ENCODE measurements at places on chromosomes 5 and 9.

GRCh38 chr9:94135222-94135621 lies 51.0 kb downstream of the PTPDC1 start:
- no peak for DNase-seq

- no peak for DNase-seq
Measured at GRCh38 chr9:9202276-9202675, 1402.7 kb upstream of the DMAC1 start.

GRCh38 chr5:131475541-131475941 lies 159.5 kb downstream of the RAPGEF6 start:
- no peak for DNase-seq

- no peak for DNase-seq
Measured at GRCh38 chr5:37742111-37742510, 97.7 kb downstream of the GDNF start.

GRCh38 chr5:148583421-148583965 lies 70.8 kb downstream of the HTR4 start:
- DNase-seq, result no peak

GRCh38 chr9:69637817-69638200 lies 34.4 kb downstream of the APBA1 start:
- DNase-seq, result no peak

DNA sequence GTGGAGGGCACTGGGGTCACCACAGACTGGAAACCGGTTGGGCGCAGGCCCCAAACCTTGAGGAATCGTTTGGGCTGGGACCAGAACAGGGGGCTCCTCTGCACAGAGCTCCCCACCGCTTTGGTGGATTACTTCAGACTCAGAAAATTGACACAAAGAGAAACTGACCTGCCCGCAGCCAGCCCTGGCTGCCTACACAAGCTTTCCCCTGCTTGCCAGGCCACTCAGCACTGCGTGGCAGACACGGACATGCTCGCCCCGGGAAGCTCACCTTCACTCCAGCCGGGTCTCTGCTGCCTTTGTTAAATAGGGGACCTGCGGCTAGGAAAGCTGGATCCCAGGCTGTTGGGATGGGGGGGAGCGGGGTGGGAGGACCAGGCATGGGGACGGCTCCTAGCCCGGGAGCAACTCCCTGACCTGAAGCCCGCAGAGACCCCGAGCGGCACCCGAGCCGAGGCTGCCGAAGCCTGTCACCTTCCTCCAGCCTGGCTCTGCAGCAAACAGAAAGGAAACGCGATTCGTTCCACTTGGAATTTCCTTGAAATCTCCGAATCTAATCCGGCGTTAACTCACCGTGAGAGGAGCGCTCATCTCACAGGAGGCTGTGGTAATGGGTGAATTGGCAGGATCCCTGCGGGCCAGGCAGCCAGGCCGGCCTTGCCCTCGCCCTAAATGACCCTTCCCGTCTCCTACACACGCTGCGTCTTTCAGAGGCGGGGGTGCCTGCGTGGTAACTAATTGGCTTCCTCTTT lies 8.8 kb downstream of the PAX5 start:
- peak; percentile 77 for DNase-seq

DNA sequence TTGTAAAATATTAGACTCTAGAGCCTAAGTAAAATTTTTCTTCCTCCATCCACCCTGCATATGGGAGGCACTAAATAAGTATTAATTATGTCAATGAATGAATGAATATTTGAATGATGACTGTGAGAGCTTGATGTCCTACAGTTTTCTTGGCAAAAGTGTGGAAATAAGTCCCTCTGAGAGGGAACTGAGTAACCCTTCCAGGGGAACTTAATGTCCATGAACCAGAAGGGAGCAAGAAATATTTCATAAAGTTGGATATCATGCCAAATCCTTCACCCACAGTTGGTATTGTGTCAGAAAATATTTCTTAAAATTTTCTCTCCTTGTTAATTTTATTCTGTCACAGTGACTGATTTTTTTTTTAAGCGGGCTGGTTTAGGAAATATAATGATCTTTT lies 36.6 kb downstream of the NNT start:
- no peak for DNase-seq
